Fibroblast of the conjunctiva (primary cell): ENCODE measurements at places on chromosomes 1 and 21.

DNA sequence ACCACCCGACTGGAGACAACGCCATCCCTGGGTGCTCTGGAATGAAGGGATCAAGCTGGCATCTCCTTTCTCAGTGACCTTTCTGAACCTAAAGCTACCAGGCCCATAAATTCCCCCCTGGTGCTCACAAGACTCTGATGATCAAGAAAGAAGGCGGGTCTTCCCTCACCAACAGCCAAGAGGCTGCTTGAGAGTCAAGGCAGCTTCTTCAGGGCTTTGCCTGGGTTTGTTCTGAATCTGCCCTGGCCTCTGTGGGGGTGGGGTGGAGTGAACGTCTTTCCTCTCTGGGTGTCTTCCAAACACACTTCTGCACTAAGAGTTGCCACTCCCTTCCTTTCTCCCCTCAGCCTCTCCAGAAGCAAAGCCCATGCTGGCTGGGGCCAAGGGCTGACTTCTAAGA lies 36.1 kb downstream of the CD247 start:
- no peak for DNase-seq

- DNase-seq: no peak
Measured at GRCh38 chr1:153848805-153849204, 73.6 kb downstream of the SLC27A3 start.

- DNase-seq: peak; percentile 89
Measured at GRCh38 chr1:94022471-94023189, 98.3 kb downstream of the ABCA4 start.

- DNase-seq: no peak
Measured at GRCh38 chr1:97824200-97824599, 96.6 kb downstream of the DPYD start.

DNA sequence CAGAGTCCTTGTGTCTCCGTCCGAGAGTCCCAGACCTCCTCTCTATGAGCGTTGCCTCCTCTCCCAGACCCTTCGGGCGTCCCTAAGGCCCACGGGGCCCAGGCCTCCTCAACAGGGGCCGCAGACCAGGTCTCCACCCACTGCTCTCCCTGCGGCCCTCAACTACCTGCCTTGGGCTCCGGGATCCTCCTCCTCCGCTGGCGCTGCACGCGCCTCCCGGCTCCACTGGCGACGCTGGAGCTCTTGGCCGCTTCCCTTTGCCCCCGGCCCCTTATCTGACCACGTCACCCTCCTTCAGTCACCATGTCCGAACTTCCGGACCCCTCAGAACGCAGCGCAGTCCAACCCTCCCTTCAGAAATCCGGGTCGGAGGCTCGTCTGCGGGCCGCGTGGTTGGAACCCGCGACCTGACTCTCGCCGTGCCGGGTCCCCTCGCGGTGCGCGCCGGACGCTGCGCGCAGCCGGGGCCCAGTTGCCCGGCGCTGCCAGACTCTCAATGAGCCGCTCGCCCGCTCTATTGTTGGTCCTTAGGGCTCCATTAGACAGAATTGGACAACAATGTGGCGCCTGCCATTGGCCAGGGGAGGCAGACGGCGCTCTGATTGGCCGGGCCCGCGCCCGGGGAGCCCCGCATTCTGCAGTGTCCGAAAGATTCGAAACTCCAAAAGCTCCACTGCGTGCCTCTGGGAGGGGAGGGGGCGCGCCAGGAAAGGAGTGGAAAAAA lies at the start of gene DMRTA2:
DMRTA2 (minus strand) TSS at position 498 of the 724 bp plus-strand sequence. CDS start 1,907 bp downstream, outside the sequence.
- DNase-seq: no peak

DNA sequence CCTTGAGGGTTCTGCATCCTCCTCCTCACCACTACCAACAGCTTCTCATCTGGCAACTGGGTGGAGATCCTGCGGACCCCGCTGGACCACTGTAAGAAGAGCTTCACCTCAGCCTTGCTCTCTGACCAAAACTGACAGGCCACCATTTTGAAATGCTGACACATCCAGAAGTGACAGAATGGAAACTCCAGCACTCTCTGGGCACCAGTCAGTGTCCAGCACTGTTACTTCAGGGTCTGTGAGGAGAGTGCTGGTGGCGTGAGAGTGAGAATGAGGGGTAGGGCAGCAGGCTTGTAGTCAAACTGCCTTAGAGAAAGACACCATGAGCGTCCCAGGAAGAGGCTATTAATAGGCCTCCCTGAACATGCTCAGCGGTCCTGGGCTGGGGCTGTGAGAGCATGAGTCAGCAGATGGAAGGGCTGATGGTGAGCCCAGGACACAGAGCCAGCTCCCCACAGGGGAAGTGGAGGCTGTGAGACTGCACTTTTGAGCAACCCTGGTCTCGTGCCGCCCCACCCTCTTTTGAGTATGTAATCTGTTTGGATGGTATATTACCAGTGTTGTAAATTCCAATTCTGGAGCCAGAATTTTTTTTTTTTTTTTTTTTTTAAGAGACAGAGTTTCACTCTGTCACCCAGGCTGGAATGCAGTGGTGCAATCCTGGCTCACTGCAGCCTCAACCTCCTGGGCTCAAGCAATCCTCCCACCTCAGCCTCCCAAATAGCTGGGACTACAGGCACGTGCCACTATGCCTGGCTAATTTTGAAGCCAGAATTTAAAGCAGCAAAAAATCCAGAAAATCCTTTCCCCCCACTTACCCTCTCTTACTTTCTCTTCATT lies 34.4 kb upstream of the SLC30A1 start:
- DNase-seq: peak; percentile 87

GRCh38 chr21:35529171-35529863 lies 480.2 kb upstream of the RUNX1 start:
- DNase-seq: no peak

- peak; percentile 4 for DNase-seq
Measured at GRCh38 chr1:20093940-20094391, 24.0 kb downstream of the PLA2G5 start.

DNA sequence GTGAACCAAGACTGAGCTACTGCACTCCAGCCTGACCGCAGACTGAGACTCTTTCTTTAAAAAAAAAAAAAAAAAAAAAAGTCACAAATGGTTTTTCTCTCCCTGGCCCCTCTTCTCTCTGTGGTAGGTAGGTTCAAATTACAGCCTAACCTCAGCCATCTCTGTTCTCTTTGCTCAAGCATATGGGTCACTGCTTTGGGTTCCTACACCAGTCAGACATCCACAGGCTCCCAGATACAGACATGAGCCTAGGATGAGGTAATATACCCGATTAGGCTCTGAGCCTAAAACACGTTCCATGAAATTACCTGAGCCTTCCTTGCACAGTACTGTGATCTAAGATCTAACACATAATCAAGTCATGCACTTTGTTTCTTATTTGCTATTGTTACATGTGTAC lies 90.5 kb upstream of the JAK1 start:
- no peak for DNase-seq

GRCh38 chr1:55120538-55120937 lies 81.2 kb downstream of the PCSK9 start:
- DNase-seq: no peak

GRCh38 chr1:204258213-204259115 lies 44.7 kb upstream of the GOLT1A start:
- DNase-seq: peak; percentile 20

GRCh38 chr1:20484519-20485462 lies 1.2 kb downstream of the CAMK2N1 start:
- no peak for DNase-seq

DNA sequence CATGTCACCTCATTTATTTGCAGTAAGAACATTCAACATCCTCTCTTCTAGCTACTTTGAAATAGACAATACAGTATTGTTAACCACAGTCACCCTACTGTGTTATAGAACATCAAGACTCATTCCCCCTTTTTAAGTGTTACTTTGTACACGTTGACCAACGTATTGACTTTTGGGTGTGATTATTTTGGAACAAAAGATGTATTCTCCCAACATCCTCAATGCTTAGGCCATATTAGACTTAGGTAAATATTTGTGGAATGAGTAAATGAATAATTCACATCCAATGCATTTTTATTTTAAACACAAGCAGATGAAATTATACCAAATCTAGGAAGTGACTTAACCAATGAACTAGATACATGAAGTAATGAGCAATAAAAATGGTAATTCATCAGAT lies 296.6 kb downstream of the CHRM3 start:
- no peak for DNase-seq

GRCh38 chr1:43303471-43304313 lies 2.9 kb downstream of the TIE1 start:
- no peak for DNase-seq

DNA sequence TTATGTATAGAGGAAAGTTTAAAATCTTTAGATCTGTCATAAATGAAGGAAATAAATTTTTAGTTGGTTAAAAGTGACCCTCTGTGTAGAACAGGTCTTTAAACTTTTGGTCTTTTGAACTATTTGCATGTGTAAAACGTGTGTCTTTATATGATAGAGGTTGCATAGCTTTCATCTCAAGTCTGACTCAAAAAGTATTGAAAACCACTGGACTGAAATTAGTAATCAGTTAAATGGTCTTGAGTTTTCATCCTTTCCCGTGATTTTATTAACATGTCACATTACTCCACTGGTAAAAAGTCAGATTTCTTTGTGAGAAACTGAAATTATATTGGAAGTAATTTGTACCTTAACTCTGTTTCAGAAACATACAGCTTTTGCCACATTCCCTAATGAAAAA lies 1.8 kb downstream of the RNPC3 start:
- no peak for DNase-seq

DNA sequence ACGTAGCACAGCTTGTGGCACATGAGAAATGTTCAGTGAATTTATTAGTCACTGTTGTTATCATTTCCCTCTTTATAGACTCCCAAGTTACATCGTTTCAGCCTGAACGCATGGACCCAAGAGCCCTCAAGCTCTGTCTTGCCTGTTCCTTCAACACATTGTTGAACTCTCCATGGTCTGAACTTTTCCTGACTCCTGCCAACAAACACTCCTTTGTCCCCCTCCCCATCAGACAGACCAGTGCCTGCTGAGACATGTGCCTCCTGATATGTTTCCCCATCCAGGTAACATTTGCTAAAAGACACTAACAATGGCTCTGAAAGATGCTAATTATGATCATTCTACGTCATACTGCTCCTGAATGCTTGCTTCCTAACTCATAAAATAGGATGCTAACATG lies 108.7 kb upstream of the NFIA start:
- no peak for DNase-seq
